ENCODE measurements at places on chromosomes 3 and 15. TPM values are rescaled to one million over a fixed set of nuclear protein-coding genes. Genes with fewer than 3 reads are reported as not detected.

Gene SV2B
- 0.08 TPM for total RNA-seq

DNA sequence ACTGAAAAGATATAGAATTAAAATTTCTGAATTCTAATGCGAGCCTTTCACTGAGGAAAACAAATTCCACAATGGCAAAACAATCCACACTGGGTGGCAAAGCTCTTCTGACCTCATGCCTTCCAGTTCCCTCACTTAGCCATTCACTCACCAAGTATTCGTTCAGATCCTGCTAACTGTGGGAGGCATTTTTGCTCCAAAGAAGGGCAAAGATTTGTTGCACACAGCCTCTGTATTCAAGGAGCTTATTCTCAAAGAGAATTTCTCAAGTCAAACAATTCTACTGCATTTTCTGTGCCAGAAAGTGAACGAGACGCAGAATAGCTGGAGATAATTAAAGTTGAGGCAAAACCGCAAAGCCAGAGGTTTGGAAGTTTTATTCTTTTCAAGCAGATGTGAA, 77.3 kb downstream of the CPNE4 start:
- no peak overlapping the region for H3K27ac ChIP-seq
- no peaks in the 10 kb centered on the region for H3K36me3 ChIP-seq
- no peaks in the 10 kb centered on the region for H3K4me1 ChIP-seq
- H3K27me3 ChIP-seq = no peaks in the 10 kb centered on the region
- no peak for DNase-seq

DNA sequence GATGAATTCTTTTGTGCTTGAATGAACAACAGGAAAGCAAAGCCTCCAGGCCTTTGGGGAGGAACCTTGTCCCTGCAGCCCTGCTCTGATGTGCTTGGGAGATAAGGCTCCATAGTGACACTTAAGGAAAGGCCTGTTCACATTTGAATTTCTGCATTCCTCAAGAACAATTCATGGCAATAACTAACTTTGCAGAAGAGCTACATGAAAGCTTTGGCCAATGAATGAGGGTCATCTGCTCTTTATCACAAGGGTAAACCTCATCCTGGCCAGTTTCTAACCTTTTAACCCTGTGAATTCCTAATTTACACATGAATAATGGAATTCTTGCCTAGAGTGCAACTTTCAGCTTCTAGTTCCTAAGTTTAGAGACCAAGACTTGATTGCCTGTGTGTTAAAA, 5.6 kb downstream of the PRTG start:
- no peak for DNase-seq
- peaks cover 38% of the 10 kb centered on the region for H3K27me3 ChIP-seq
- H3K4me1 ChIP-seq = no peaks in the 10 kb centered on the region
- H3K4me3 ChIP-seq = no peak overlapping the region
- no peaks in the 10 kb centered on the region for H3K36me3 ChIP-seq

Gene HEG1
- total RNA-seq = 49.1 TPM

DNA sequence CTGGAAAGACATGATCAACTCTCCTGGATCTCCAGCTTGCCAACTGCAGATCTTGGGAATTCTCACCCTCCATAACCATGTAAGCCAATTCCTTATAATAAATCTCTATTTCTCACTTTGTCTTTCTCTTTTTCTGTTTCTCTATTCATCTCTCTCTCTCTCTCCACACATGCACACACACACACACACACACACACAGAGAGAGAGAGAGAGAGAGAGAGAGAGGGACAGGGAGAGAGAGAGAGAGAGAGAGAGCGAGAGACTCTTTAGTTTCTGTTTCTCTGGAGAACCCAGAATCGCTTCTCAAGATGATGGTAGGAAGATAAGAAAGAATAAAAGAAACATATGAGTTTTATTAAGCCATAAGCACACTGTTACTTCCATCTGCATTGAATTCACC, 111.9 kb downstream of the BCHE start:
- H3K27ac ChIP-seq = no peak overlapping the region
- no peak for DNase-seq
- no peaks in the 10 kb centered on the region for H3K36me3 ChIP-seq
- no peaks in the 10 kb centered on the region for H3K4me1 ChIP-seq
- H3K27me3 ChIP-seq = no peaks in the 10 kb centered on the region

Gene RGMA
- 0.30 TPM for total RNA-seq

Gene CFAP100
- total RNA-seq = not detected

Gene NOX5
- 0.06 TPM for total RNA-seq

DNA sequence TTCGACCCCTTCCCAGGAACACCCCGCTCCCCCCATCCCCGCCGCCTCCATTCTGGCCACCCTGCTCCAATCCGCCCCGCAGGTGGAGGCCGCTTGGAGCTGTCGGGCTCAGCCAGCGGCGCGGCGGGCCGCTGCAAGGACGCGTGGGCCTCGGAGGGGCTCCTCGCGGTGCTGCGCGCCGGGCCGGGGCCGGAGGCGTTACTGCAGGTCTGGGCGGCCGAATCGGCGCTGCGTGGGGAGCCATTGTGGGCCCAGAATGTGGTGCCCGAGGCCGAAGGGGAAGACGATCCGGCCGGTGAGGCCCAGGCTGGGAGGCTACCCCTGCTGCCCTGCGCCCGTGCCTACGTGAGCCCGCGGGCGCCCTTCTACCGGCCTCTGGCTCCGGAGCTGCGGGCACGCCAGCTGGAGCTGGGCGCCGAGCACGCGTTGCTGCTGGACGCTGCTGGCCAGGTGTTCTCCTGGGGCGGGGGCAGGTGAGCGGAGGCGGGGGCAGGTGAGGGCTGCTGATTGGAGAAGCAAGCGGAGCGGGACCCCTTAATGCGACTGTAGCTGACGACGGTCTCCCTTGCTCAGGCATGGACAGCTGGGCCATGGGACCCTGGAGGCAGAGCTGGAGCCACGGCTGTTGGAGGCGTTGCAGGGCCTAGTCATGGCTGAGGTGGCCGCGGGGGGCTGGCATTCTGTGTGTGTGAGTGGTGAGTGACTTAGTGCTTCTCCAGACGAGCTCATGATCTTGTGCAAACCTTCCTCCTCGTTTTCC, 2.5 kb downstream of the RCCD1 start:
- peak overlapping the region; percentile 86 for H3K4me3 ChIP-seq
- peak overlapping the region; percentile 39 for H3K27ac ChIP-seq
- no peaks in the 10 kb centered on the region for H3K27me3 ChIP-seq
- DNase-seq = no peak

Gene STRC
- total RNA-seq = 2.6 TPM

Data from activated naive CD8-positive, alpha-beta T cell treated with anti-CD3 and anti-CD28 coated beads, Interleukin-2, amount 10 ng/mL, durations not matched to agents 7 days and 5 days (primary cell).